ENCODE measurements at places on chromosomes 12 and 14.

DNA sequence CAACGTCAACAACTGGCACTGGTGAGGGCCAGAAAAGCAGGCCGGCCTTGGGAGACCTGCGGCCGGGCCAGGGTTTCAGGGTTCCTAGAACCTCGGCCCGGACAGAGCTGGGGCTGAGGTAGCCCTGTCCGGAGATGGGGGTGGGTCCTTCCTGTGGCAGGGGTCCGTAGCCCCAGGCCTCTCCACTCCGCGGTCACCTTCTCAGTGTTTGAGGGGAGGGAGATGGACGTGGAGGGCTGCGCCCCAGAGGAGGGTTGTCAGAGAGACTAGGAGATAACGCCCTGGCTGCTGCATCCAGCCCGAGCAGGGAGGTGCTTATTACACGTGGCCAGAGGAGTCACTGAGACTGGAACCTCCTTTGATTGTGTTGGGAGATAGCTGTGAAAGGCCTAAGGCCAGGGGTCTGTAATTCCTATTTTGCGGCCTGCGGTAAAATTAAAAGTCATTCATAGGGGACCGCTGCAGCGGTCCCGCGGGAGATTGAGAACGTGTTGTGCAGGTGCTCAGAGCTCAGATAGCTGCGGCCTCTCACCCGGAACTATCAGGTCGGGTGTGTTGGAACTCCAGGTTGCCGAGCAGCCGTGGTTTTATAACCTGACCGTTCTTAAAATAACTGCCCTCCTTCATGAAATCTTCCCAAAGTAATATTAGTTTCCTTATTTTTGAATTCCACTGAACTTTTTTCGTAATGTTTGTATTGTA is 507 bp downstream of the AHSA1 start:
- DNase-seq = peak; percentile 77

GRCh38 chr12:121713793-121714192 is 1.2 kb downstream of the TMEM120B start:
- DNase-seq = peak; percentile 61

DNA sequence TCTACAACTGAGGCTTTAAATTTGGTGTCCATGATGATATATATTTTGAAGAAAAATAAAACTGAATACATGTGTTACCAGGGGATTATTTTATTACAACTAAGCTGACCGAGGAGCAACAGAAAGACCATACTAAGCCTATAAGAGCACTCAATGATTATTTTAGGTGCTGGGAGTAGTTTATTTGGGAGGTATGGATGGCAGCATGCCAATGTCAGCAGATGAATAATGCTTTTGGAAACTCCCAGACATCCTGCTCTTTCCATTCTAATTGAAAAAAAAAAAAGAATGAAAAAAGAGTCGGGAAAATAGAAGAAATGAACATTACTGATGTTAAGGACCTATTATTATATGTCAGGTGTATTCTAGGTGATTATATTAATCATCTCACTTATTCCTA is 441.2 kb downstream of the BTG1 start:
- no peak for DNase-seq

DNA sequence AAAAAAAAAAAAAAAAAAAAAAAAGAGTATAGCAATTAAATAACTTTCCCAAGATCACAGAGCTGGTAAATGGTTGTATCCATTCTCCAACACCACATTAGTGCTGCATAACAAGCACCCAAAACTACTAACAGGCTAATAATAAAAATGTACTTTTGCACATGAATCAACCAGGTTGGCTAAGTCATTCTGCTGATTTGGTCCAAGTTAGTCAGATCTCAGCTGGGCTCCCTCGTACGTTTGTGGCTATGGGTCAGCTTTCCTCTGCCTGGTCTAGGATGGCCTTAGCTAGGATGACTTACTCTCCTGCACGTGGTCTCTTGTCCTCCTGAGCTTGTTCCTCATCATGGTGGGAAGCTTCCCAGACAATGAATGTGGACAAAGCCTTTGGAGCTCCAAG is 7.9 kb upstream of the PLEKHG6 start:
- no peak for DNase-seq

DNA sequence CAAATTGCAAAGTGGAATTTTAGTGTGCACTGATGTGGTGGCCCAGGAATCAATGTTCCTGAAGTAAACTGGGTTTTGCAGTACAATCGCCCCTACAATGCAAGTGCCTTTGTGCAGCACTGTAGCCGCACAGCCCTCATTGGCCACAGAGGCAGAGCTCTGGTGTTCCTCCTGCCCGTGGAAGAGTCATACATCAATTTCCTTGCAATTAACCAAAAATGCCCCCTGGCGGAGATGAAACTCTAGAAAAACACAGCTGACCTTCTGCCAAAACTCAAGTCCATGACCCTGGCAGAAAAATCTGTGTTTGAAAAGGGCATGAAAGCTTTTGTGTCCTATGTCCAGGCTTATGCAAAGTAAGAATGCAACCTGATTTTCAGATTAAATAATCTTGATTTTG is 117.9 kb upstream of the PRB2 start:
- no peak for DNase-seq

GRCh38 chr12:89971880-89972279 is 263.2 kb upstream of the ATP2B1 start:
- no peak for DNase-seq

DNA sequence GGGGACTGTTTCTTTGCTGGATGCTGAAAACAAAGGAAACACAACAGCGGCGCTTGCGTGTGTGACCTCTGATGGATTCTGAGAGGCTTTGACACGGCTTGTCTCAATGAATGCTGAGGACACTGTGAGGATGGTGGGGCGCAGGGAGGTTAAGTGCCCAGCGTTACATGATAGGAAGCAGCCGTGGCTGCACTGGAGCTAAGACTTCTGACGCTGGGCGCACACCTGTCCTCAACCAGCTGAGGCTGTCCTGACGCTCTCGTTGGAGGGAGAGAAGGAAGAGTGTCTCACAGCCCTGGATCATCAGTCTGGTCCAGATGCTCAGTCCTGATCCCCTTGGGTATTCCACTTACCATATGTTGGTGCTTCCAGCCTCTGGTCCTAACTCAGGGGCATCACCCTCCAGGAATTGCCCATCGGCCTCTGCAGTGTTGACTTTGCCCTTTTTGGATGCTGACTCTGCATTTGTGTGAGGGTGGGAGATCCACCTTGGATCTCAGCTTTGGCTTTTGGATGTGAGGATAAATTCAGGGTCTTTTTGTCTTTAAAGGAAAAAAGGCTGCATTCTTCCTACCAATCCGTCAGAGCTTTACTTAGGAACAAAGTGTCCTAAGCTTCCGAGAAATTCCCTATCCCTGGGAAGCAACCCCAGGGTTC is 125.2 kb downstream of the ZNF664 start:
- no peak for DNase-seq

DNA sequence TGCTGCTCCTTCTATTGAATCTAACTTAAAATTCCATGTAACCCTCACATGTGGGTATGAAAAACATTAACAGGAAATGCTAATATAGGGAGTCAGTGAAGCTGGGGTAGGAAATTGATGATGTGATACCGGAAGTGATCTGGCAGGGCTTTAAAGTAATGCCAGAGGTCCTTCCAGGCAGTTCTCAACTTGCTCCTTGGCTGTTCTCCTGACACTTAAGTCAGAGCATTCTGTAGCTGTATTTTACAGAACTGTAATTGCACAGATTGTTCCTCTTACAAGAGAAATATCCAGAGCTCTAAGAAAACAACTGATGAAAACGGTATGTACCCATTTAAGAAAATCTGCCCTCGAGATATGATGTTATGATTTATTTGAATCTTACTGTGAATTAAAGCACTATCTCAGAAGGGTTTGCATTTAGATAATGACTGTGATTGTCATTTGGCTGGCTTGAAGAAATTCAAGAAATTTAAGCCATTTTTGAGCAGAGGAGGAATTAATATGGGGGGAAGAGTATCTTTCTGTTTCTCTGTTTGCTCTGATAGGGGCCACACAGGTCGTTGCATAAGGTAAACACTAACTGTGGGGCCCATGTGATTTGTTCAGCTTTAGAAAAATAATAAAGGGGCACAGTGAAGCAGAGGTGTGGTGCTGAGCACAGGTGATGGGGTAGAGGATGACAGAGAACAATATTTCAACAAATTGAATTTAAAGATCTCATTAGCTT is 88.4 kb downstream of the BBS10 start:
- no peak for DNase-seq

GRCh38 chr12:99619389-99620158 is 28.0 kb upstream of the GARIN6 start:
- DNase-seq = no peak

- DNase-seq = no peak
Measured at GRCh38 chr14:77950371-77951063, 150.6 kb downstream of the ADCK1 start.

- DNase-seq = no peak
Measured at GRCh38 chr14:90778571-90779255, 37.5 kb downstream of the TTC7B start.

DNA sequence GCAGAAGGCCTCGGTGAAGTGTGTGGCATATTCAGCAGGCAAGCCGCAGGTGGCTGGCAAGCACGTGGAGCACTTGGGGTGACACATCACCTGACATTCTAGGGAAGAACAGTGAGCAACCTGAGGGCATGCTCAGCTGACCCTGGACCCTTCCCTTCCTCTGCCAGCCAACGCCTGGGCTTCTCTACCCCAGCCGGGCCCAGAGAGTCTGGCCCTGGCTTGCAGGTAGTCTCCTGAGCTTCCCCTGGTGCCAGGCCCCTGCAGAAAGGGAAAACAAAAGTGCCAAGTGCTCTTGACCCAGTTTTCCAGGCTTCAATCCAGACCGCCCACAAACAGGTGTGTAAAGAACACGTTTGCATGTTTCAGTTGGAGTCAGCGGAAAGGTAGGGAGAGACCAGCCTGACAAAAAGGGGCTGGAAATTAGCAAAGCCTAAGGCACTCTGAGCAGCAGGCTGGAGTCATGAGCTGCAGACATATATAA is 45.7 kb downstream of the PRKAB1 start:
- DNase-seq = no peak

GRCh38 chr12:80353254-80353653 is 90.8 kb upstream of the PTPRQ start:
- DNase-seq = no peak

- DNase-seq = no peak
Measured at GRCh38 chr14:35747379-35747778, 61.7 kb downstream of the RALGAPA1 start.

GRCh38 chr12:45674181-45674977 is 55.1 kb upstream of the ARID2 start:
- no peak for DNase-seq

All from activated CD8-positive, alpha-beta memory T cell treated with anti-CD3 and anti-CD28 coated beads for 24 hours (primary cell).